Thoracic aorta (tissue), 2 donors: ENCODE measurements at places on chromosomes 13 and 19.

DNA sequence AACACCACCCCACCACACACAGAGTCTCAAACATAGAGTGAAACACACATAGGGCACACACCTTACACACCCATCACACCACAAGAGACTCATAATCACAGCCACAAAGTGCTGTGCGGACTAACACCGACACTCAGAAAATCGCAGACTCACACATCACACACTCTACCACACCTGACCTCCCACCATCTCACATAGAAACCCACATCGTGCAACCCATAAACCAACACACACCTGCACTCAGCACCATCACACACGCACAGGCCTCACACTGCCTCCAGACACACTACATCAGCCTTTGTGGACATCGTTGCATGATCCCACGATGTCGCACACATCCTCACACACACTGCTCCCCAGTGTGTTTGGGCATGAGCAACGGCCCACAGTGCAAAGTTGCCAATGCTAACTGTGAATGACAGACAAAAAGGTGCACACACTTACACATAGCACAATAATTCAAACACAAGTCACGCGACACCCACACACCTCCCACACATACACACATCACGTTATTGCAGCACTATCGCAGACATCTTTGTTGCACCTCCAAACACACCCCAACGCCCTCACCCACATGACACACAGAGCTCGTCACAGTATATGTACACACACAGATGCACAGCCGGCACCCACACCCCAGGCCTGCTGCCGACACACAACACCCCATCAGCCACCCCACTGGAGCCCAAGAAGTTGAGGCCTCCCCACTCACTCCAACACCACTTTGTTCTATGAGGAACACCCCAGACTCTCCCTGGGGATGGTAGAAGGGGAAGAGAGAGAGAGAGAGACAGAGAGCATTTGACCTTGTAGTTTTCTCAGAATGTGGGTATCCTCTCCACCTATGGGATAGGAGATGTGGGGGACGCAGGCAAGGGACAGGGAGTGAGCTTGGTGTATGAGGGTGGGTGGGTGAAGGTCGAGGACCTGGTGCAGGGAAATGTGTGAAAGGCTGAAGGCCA is 1.2 kb upstream of the ATP1A3 start:
- H3K27ac ChIP-seq: no peak overlapping the region
- no peak overlapping the region for H3K4me3 ChIP-seq
- H3K4me1 ChIP-seq: peaks cover 5% of the 10 kb centered on the region
- DNase-seq: no peak
- H3K27me3 ChIP-seq: peaks cover 6% of the 10 kb centered on the region
- no peaks in the 10 kb centered on the region for H3K36me3 ChIP-seq

DNA sequence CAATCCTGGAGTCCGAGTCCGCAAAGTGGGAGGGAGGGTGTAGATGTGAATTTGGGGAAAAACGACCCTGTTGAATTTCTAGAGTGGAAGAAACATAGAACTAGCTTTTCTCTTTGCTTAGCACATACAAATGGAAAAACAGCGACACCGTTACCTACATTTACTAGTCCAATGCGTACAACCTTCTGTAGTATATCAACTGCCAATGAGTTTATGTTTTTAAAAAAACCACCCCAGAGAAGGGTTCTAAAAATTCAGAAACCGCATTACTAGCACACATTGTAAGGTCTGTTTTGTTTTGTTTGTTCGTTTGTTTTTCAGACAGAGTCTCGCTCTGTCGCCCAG is 332 bp upstream of the SUPT20H start:
- DNase-seq: no peak
- no peaks in the 10 kb centered on the region for H3K27me3 ChIP-seq
- H3K36me3 ChIP-seq: no peaks in the 10 kb centered on the region

GRCh38 chr19:15093001-15093400 is 11.0 kb downstream of the OR1I1 start:
- peaks cover 4% of the 10 kb centered on the region for H3K27me3 ChIP-seq
- H3K4me1 ChIP-seq: peaks cover 5% of the 10 kb centered on the region
- H3K27ac ChIP-seq: no peak overlapping the region

DNA sequence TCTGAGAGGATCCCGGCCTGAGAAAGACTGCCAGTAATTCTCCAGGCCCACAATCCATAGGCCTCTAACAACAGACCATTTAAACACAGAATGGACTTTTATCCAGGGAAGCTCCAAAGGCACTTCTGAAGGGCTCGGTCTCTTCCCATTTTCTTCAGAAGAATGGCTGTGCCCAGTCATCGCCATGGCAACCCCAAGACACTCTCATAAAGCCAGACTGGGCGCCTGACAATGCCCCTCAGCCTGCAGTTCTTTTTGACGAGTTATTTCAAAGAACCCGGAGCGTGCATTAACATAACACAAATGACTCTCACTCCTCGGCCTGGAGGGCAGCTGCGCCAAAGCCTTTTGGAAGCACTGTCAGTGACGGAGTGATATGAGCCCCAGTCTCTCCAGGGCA is 61.0 kb downstream of the RASA3 start:
- H3K4me1 ChIP-seq: peaks cover 29% of the 10 kb centered on the region
- no peak overlapping the region for H3K4me3 ChIP-seq
- no peak for DNase-seq
- no peaks in the 10 kb centered on the region for H3K36me3 ChIP-seq
- H3K27me3 ChIP-seq: no peaks in the 10 kb centered on the region

GRCh38 chr19:38545596-38545995 is 72.2 kb downstream of the MAP4K1 start:
- no peaks in the 10 kb centered on the region for H3K27me3 ChIP-seq
- no peaks in the 10 kb centered on the region for H3K36me3 ChIP-seq
- no peak for DNase-seq
- H3K4me3 ChIP-seq: no peak overlapping the region

- no peak overlapping the region for H3K4me3 ChIP-seq
- no peaks in the 10 kb centered on the region for H3K4me1 ChIP-seq
- no peak overlapping the region for H3K27ac ChIP-seq
Measured at GRCh38 chr19:17579661-17580244, 24.3 kb downstream of the COLGALT1 start.

- no peaks in the 10 kb centered on the region for H3K4me1 ChIP-seq
- H3K27ac ChIP-seq: no peak overlapping the region
- DNase-seq: no peak
- no peaks in the 10 kb centered on the region for H3K27me3 ChIP-seq
- no peak overlapping the region for H3K4me3 ChIP-seq
Measured at GRCh38 chr13:61148691-61149315, 266.8 kb downstream of the PCDH20 start.

GRCh38 chr13:41006978-41007743 is 12.0 kb downstream of the ELF1 start:
- H3K27me3 ChIP-seq: no peaks in the 10 kb centered on the region
- DNase-seq: no peak
- H3K27ac ChIP-seq: no peak overlapping the region
- peaks cover 34% of the 10 kb centered on the region for H3K4me1 ChIP-seq
- H3K36me3 ChIP-seq: no peaks in the 10 kb centered on the region

DNA sequence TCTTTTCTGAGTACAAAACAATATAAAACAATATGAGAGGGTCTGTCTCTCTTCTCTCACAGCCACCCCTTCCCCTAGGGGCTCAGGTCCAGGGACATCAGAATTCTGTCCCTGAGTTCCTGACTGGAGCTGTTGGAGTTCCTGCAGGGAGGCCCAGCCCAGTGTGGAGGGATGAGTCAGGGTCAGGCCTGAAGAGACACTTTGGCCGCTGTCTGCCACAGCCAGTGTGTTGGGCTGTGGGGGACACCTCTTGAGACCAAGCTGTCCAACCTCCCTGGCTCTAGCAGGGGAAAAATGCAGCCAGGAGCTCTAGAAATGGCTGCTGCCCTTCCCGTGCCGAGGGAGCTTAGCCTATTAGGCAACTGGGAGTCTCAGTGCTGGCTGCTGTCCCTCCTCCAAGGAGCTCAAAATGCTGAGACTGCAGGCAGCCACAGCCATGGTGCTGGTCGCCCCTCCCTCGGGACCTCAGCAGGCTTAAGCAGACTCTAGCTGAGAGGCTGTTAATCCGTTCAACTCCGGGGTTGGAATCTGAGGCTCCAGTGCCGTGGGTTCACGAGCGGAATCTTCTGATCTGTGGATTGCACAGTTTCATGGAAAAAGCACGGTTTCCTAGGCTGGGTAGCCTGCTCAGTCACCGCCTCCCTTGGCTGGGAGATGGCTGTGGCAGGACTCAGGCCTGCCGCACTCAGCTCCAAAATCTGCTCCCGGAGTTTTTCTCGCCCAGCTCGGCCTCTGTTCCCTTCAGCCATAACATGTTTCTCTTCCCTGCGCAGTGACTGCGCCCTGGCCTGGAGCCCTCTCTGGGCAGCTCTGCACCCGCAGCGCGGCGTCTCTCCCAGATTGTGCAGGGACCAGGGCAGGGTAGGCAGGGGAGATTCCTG is 3.8 kb upstream of the ZNF626 start:
- H3K36me3 ChIP-seq: no peaks in the 10 kb centered on the region
- H3K4me3 ChIP-seq: peak overlapping the region; percentile 64
- H3K4me1 ChIP-seq: no peaks in the 10 kb centered on the region
- H3K27ac ChIP-seq: peak overlapping the region; percentile 71

- H3K4me1 ChIP-seq: no peaks in the 10 kb centered on the region
- H3K36me3 ChIP-seq: no peaks in the 10 kb centered on the region
- H3K4me3 ChIP-seq: no peak overlapping the region
- H3K27me3 ChIP-seq: no peaks in the 10 kb centered on the region
Measured at GRCh38 chr13:102556806-102557205, 40.0 kb upstream of the TPP2 start.

GRCh38 chr13:112696001-112696868 is 6.4 kb downstream of the ATP11A start:
- H3K4me1 ChIP-seq: peaks cover 12% of the 10 kb centered on the region
- no peak overlapping the region for H3K27ac ChIP-seq
- DNase-seq: no peak
- no peaks in the 10 kb centered on the region for H3K36me3 ChIP-seq
- H3K4me3 ChIP-seq: no peak overlapping the region

DNA sequence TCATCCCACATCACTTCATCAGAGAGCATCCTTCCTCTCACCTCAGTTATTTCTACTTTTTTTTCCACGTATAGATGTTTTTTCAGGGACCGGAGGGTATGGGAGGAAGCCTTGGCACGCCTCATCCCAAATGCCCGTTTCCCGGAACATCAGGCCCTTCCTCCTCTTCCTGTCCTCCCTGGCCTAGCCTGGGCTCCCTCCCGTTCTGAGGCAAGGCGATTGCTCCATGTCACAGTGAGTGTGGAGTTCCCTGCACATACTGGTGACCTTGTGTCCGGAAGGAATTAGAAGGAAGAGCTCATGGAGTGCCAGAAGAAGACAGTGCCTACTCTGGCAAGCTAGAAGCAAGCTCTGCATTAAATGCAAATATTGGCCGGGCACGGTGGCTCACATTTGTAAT is 1.1 kb upstream of the ZNF627 start:
- H3K36me3 ChIP-seq: no peaks in the 10 kb centered on the region
- H3K27me3 ChIP-seq: no peaks in the 10 kb centered on the region
- H3K4me3 ChIP-seq: no peak overlapping the region
- peaks cover 16% of the 10 kb centered on the region for H3K4me1 ChIP-seq

GRCh38 chr13:29969286-29969685 is 118.9 kb upstream of the UBL3 start:
- DNase-seq: no peak
- no peaks in the 10 kb centered on the region for H3K36me3 ChIP-seq
- H3K4me3 ChIP-seq: no peak overlapping the region
- no peaks in the 10 kb centered on the region for H3K4me1 ChIP-seq

GRCh38 chr13:33919120-33919519 is 101.2 kb downstream of the RFC3 start:
- H3K4me1 ChIP-seq: no peaks in the 10 kb centered on the region
- H3K4me3 ChIP-seq: no peak overlapping the region
- no peak overlapping the region for H3K27ac ChIP-seq
- no peak for DNase-seq

- no peaks in the 10 kb centered on the region for H3K4me1 ChIP-seq
- H3K27ac ChIP-seq: no peak overlapping the region
- no peak overlapping the region for H3K4me3 ChIP-seq
- H3K36me3 ChIP-seq: no peaks in the 10 kb centered on the region
- DNase-seq: no peak
- no peaks in the 10 kb centered on the region for H3K27me3 ChIP-seq
Measured at GRCh38 chr13:112468069-112468468, 91.9 kb downstream of the SPACA7 start.

DNA sequence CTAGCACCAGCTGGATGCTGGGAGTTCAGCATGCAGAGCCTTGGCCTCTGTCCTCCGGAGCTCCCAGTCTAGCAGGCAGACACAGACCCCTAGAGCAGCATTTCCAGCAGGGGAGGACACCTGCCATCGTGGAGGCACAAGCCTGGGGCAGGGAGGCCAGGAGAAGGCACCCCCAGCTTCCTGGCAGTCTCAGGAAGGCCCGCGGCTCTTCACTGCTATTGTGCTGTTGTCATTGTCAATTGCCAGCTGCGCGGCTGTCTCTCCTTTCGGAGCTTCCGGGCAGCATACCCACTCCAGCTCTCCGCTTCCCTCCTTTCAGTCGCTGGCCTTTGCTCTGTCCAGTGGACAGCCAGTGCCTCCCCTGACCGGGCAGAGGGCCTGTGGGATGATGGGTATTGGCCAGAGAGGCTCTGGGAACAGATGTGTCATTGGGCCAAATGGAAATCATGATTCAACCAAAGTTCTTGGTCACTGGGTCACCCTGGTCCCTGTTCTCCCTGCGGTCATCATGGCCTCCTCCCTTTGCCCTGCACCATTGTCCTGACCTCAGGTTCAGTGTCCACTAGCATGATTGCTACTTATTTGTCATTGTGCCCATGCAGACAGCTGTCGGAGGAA is 93.0 kb downstream of the SLC7A1 start:
- H3K4me3 ChIP-seq: no peak overlapping the region
- DNase-seq: no peak
- peaks cover 17% of the 10 kb centered on the region for H3K36me3 ChIP-seq
- no peaks in the 10 kb centered on the region for H3K27me3 ChIP-seq
- H3K27ac ChIP-seq: no peak overlapping the region
- peaks cover 6% of the 10 kb centered on the region for H3K4me1 ChIP-seq

- no peak overlapping the region for H3K27ac ChIP-seq
- no peaks in the 10 kb centered on the region for H3K27me3 ChIP-seq
- no peak overlapping the region for H3K4me3 ChIP-seq
- no peaks in the 10 kb centered on the region for H3K4me1 ChIP-seq
- DNase-seq: no peak
- no peaks in the 10 kb centered on the region for H3K36me3 ChIP-seq
Measured at GRCh38 chr19:39014037-39014436, 18.3 kb downstream of the FBXO27 start.

DNA sequence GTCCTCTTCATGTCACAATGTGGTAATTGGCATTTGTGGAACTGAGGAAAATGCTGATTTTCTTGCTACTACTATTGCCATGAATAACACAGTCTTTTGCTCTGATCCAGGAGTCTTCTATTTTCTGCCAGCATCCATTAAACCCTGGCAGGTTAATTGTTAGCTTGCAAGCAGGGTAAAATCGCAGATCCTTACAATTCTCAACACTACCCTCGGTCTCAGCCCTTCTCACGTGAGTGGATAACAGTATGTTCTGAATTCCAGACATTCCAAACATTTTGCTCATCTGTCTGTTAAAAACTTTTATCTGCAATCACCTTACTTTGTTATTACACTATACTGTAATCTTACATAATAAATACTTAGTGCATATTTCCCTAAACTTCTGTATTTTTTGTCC is 251.3 kb upstream of the ATXN8OS start:
- H3K27ac ChIP-seq: no peak overlapping the region
- DNase-seq: no peak
- no peaks in the 10 kb centered on the region for H3K27me3 ChIP-seq
- H3K4me1 ChIP-seq: no peaks in the 10 kb centered on the region
